Activated T-helper 1 cell treated with anti-CD3 and anti-CD28 coated beads, Interleukin-12 subunit alpha, Interleukin-12 subunit beta, Interleukin-2, Interleukin-4 antibody, amounts not matched to agents 30 ng/mL and 10 ng/mL and 1 ng/mL, durations not matched to agents 14 hours and 24 hours and 36 hours (primary cell): ENCODE measurements at places on chromosomes 2 and 18.

DNA sequence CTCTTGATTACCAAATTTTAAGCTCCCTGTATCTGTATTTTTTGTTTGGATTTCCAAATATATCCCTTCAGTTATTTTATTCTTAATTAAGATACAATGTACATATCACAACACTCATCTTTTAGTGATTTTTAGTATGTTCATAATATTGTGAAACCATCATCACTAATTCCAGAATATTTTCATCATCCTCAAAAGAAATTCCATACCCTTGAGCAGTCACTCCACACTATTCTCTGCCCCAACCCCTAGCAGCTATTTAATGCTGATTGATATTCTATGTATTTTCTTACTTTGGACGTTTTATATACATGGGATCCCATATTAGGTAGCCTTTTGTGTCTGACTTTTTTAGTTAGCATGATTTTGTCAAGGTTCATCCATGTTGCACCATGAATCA, 127.4 kb upstream of the SLC8A1 start:
- DNase-seq, result no peak

GRCh38 chr2:135903650-135904049, 27.4 kb upstream of the MCM6 start:
- no peak for DNase-seq

GRCh38 chr2:107542314-107542740, 284.4 kb upstream of the RGPD4 start:
- DNase-seq, result no peak

GRCh38 chr2:126239320-126239955, 416.5 kb upstream of the GYPC start:
- DNase-seq, result no peak

- no peak for DNase-seq
These were observed 39.7 kb downstream of the ANXA4 start for GRCh38 chr2:69781321-69782248.

DNA sequence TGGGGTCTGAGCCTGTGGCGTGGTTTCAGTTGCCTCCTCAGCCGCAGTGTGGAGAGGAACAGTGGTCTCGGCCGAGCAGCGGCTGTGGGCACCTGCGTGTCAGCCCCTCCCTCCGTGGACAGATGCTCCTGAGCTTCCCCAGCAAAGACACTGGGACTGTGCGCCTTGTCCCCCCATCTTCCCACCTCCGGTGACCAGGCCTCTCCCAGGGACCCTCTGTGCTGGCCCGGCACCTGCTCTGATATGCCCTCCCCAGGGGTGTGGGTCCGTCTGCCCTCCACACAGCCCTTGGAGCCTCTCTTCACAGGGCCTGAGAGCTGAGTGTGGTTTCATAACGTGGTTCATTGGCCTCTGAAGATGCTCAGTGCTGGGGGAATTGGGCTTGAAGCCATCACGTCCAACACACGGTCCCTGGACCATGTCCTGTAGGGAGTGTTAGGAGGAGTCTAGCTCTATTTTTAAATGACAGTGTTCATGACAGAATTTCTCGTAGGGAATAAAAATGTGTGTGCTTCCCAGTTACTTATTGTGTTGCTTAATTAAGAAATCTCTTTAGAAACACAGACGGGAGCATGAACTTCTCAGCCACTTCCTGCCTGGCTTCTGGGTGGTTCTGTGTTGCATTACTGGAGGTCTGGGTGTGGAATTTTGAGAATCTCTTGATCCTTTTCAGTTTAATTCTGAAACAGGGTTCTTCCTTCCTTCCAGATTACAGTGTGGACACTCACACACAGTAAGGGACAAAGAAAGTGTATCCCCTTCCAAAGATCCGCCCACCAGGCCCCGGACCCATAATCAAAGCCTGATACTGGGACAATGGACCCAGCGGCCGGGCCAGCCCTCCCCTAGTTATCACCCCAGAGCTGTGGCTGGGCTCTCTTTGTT, 110.7 kb downstream of the NFATC1 start:
- DNase-seq, result no peak

DNA sequence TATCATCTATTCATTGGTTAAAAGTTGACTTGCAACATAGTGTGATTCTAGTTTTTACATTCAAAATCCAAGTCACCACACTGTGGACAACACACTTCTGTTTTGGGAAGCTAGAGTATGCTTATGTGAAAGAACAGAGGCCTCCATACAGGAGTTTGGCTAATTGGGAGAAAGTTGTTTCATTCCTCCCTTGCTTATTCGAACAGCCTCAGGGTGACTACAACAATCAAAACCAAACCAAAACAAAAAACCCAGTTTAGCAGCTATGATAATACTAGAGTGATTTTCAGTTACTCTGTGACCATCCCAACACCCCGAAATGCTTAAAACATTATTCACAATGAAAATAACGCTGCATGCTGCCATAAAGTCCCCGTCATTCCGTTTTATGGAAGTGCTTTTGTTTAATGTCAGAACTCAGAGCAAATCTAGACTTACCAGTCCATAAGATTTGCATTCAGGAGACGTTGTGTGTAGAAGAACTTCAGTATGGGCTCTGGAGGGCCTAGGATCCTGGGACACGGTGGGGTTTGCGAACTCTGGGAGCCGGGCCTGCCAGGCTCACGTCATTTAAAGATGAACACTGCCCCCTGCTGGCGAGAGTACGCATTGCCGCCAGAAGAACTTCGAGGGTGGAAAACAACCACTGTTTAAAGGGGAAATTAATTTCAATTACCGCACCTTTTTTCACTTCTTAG, 111.4 kb downstream of the FTCDNL1 start:
- DNase-seq, result peak; percentile 21

DNA sequence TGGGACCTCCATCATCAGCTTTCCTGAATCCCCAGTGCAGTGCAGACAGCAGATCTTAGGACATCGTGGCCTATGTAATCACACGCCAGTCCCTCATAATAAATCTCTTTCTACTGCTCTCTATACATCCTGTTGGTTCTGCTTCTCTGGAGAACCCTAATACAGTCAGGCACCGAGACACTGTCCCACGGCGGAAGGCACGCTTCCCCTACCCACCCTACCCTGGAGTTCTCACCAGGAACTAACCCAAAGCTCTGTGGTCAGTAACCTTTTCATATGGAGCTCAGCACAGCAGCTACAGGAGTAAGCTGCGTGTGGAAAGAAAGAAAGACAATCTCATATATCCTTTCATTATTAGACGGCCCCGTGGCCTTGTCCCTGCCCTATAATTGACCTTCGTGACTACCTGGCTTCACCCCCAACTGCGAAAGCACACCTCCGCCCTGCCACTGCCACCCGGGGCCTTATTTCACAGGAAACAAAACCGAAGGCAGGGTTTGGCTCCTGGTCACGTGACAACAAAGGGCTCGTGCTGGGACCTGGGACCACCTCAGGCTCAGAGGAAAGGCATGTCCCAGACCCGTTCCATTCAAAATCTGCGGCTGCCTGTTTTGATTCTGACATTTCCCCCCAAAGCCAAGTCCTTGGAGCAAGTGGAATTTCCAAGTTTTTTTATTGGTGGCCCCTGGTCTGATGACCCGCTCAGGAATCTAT, 99.7 kb upstream of the ODC1 start:
- no peak for DNase-seq

DNA sequence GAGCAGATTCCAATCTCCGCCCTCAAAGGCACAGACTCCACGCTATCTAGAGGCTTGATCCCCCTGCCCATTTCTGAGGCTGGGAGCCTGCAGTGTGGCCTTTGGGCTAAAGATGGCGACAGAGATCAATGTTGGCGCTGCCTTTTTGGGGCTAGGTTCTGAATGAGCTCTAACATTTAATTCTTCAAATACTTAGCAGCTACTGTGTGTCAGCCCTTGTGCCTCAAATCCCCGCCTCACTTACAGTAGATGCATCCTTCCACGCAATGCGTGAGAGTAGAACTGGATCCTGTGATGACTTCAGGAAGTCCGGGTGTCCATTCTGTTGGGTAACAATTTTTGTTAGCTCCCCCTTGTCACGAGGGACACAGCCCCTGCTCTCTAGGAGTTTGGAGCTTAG, 12.4 kb downstream of the IL1F10 start:
- peak; percentile 28 for DNase-seq

DNA sequence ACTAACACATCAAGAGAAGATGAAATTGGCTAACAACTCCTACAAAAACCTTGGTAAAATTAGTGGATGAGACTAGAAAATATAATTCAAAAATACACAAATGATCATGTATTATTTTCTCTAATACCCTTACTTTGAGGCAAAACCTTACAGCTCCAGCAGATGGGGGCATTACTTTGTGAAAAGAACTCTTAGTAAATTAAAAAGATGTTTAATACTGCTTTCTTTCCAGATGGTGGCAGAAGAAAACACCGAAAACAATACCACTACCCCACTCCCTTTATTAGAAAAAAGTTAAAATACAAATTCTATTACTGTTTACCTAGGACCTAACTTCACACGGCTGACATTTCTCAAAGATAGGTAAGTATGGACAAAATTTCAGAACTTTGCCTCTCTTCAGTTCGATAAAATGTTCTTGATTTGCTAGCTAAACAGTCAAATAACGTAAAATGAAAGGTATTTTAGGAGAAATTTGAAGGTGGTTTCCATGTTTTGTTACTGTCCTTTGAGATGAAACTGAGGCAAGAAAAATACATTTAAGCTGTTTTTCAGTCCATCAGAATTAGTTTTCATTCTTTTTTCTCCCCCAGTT, 30.6 kb downstream of the ORC4 start:
- no peak for DNase-seq

DNA sequence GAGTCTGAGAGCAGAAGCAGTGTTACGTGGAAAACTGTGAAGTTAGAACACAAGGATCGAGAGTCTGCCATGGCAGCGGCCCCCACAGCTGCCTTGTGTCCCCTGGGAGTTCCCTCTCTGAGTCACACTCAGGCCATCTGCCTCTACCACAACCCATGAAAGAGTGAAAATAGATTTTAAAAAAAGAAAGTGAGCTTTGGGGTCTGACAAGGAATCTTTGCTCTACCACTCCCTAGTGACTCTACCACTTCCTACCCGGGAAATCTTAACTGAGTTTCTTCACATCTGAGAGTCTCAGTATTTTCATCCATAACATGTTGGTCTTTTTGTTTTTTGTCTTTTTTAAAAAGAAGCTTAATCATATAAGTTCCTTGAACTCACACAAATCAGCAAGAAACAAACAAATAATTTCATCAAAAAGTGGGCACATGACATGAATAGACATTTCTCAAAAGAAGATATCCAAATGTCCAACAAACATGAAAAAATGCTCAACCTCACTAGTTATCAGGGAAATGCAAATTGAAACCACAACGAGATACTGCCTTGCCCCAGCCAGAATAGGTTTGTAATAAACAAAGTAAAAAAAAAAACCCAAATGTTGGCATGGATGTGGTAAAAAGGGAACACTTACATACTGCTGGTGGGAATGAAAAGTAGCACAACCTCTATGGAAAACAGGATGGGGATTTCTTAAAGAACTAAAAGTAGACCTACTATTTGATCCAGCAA, 2.4 kb upstream of the MSGN1 start:
- DNase-seq, result no peak

GRCh38 chr2:47313141-47313691, 89.7 kb upstream of the MSH2 start:
- no peak for DNase-seq

- DNase-seq, result no peak
These were observed 304.0 kb downstream of the MYCN start for GRCh38 chr2:16244153-16244965.
